Tibial artery (tissue), 4 donors: ENCODE measurements at places on chromosomes 1 and 21.

DNA sequence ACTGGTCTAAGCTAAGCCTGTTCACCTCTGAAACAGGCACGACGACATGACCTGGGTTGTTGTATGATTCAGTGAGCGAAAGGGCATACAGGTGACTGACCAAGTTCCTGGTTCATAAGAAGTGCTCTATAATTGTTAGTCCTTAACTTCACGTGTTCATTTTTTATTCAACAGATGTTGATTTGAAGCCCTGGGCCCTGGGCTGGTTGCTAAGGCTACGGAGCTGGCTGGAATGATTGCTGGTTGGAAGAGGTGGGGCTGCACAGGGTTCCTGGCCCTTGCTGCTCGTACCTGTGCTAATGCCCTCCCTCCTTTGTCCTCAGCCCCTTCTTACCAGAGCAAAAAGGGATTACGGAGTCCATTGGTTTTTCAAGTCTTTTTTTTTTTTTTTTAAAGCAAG, 111.3 kb upstream of the CSF3R start:
- H3K27me3 ChIP-seq, result no peaks in the 10 kb centered on the region
- no peaks in the 10 kb centered on the region for H3K36me3 ChIP-seq
- no peak for DNase-seq
- no peak overlapping the region for H3K27ac ChIP-seq

GRCh38 chr21:24428591-24429199, 1178.6 kb downstream of the MRPL39 start:
- DNase-seq, result no peak
- H3K27me3 ChIP-seq, result no peaks in the 10 kb centered on the region
- H3K27ac ChIP-seq, result no peak overlapping the region
- no peaks in the 10 kb centered on the region for H3K4me1 ChIP-seq

DNA sequence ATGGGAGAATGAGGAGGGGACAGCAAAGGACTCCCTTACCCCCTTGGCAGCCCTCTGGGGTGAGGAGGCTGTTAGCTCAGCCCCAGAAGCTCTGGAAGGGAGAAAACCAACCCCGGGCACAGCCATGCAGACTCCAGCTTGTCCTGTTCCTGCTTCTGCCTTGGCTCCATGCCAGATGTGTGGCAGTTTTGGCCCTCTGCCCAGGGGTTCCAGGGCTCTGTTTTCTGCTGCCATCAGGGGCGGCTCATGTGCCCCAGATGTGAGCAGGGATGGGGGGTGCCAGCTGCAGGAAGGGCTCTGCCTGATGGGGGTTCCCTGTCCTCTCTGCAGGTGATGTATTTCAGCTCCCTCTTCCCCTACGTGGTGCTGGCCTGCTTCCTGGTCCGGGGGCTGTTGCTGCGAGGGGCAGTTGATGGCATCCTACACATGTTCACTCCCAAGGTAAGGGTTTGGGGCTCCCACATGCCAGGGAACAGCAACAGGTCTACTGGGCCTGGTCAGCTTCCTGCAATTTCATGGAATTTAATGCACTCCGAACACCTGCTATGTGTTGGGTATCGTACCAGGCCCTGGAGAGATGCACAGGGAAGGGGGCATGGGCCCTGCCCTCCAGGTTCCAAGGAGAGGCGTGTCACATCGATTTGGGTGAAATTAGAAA, 26.1 kb downstream of the SLC6A17 start:
- no peak overlapping the region for H3K27ac ChIP-seq
- no peaks in the 10 kb centered on the region for H3K27me3 ChIP-seq
- no peaks in the 10 kb centered on the region for H3K4me1 ChIP-seq

- H3K27me3 ChIP-seq, result no peaks in the 10 kb centered on the region
- no peak overlapping the region for H3K4me3 ChIP-seq
- H3K27ac ChIP-seq, result peak overlapping the region; percentile 80
- no peaks in the 10 kb centered on the region for H3K36me3 ChIP-seq
- no peak for DNase-seq
These were observed 452 bp downstream of the LEFTY2 start for GRCh38 chr1:225940385-225941151.

DNA sequence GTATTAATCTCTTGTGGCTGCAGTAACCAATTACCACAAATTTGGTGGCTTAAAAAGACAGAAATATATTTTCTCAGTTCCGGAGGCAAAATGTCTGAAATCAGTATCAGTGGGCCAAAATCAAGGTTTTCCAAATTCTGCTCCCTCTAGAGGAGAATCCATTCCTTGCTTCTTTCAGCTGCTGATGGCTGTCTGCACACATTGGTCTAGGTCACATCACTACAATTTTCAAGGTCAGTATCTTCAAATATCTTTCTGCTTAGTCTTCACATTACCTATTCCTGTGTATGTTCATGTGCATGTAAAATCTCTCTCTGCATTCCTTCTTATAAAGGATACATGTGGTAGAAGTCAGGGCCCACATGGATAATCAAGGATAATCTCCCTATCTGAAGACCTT, 999.4 kb downstream of the KCNT2 start:
- H3K4me3 ChIP-seq, result no peak overlapping the region
- no peaks in the 10 kb centered on the region for H3K36me3 ChIP-seq
- DNase-seq, result no peak
- no peaks in the 10 kb centered on the region for H3K4me1 ChIP-seq

GRCh38 chr1:154768456-154769125, 101.5 kb downstream of the KCNN3 start:
- H3K4me3 ChIP-seq, result no peak overlapping the region
- no peaks in the 10 kb centered on the region for H3K36me3 ChIP-seq
- H3K27ac ChIP-seq, result no peak overlapping the region
- DNase-seq, result no peak

DNA sequence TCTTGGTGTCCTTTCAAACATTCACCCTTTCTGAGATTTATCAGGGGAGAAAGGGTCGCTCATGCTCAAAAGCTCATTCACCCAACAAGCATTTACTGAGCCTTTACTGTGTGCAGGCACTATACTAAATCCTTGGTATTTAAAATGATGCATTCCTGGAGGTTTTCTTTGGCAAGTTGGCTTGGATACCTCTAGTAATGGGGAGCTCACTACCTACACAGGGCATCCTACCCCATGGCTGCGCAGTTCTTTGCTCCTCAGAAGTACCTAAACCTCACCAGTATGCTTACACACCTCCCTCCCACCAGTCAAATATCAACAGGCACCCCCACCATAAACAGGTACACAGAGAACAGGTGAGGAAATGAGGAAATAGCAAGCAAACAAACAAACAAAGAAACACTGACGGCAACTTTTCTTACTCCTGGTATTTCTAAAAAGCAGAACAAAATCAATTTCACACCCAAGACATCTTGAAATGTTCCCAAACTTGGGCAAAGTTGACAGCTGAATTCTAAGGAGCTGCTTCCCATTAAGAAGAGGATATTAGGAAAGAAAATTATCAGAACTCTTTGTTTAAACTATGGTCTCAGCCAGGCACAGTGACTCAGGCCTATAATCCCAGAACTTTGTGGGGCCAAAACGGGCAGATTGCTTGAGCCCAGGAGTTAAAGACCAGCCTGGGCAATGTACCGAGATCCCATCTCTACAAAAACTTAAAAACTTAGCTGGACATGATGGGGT, 104.8 kb downstream of the PSMG1 start:
- H3K27me3 ChIP-seq, result no peaks in the 10 kb centered on the region
- peaks cover 27% of the 10 kb centered on the region for H3K4me1 ChIP-seq
- H3K36me3 ChIP-seq, result no peaks in the 10 kb centered on the region
- no peak for DNase-seq

GRCh38 chr1:68285046-68285445, 52.7 kb upstream of the WLS start:
- H3K36me3 ChIP-seq, result no peaks in the 10 kb centered on the region
- no peak overlapping the region for H3K27ac ChIP-seq
- H3K4me1 ChIP-seq, result no peaks in the 10 kb centered on the region

- H3K36me3 ChIP-seq, result no peaks in the 10 kb centered on the region
- H3K4me1 ChIP-seq, result no peaks in the 10 kb centered on the region
- H3K27ac ChIP-seq, result no peak overlapping the region
- H3K4me3 ChIP-seq, result no peak overlapping the region
- no peak for DNase-seq
- H3K27me3 ChIP-seq, result no peaks in the 10 kb centered on the region
These were observed 10.9 kb upstream of the ELAVL4 start for GRCh38 chr1:50097791-50098190.

DNA sequence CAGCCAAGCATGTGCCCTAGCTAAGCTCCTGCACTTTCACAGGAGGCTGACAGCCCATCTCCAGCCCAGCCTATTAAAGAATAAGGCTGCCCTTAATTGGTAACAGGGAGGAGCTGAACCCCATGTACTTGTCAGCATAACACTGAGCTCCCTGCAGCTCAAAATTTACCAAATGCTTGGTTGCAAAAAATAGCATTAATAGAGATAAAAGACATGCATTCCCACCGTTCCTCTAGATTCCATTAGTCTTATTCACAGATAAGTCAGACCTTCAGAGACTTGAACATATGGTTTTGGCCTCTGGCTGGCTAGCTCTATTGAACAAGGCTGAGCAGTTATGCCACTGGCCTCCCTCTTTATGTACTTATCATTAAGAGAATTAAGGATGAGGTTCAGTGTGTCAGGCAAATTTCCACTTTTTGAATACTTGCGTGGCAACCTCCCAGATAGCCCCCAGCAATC, 29.2 kb downstream of the OLFML3 start:
- H3K4me3 ChIP-seq, result no peak overlapping the region
- no peak overlapping the region for H3K27ac ChIP-seq
- H3K36me3 ChIP-seq, result no peaks in the 10 kb centered on the region
- no peaks in the 10 kb centered on the region for H3K4me1 ChIP-seq

GRCh38 chr1:221522529-221522940, 219.4 kb downstream of the DUSP10 start:
- no peak overlapping the region for H3K4me3 ChIP-seq
- H3K36me3 ChIP-seq, result no peaks in the 10 kb centered on the region
- H3K27me3 ChIP-seq, result no peaks in the 10 kb centered on the region
- H3K27ac ChIP-seq, result no peak overlapping the region
- DNase-seq, result no peak
- H3K4me1 ChIP-seq, result no peaks in the 10 kb centered on the region

DNA sequence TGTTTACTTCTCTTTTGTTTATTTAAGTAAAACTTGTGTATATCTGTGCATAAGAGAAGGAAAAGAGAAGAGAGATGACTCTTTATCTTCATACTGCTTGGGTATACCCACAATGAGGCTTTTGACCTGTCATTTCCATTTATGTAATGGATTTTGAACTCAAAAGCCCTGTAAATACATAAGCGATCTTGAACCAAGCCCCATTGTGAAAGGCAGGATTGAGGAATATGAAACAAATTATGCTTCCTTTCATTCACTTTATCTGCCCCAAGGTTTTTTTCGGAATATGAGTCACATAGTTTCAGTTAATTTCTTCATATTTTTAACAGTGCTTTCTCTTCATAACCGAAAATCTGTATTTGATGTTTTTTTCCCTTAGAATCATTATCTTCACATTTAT, 21.4 kb downstream of the CNST start:
- DNase-seq, result no peak
- H3K27me3 ChIP-seq, result no peaks in the 10 kb centered on the region
- no peaks in the 10 kb centered on the region for H3K36me3 ChIP-seq
- no peaks in the 10 kb centered on the region for H3K4me1 ChIP-seq
- H3K4me3 ChIP-seq, result no peak overlapping the region

GRCh38 chr1:68963353-68963752, 466.5 kb upstream of the DEPDC1 start:
- H3K4me3 ChIP-seq, result no peak overlapping the region
- DNase-seq, result no peak
- H3K27ac ChIP-seq, result no peak overlapping the region
- no peaks in the 10 kb centered on the region for H3K4me1 ChIP-seq
- H3K27me3 ChIP-seq, result no peaks in the 10 kb centered on the region
- no peaks in the 10 kb centered on the region for H3K36me3 ChIP-seq

GRCh38 chr1:29753771-29754572, 517.6 kb downstream of the PTPRU start:
- no peak overlapping the region for H3K4me3 ChIP-seq
- no peaks in the 10 kb centered on the region for H3K4me1 ChIP-seq
- no peak for DNase-seq
- no peaks in the 10 kb centered on the region for H3K36me3 ChIP-seq
- no peaks in the 10 kb centered on the region for H3K27me3 ChIP-seq
- H3K27ac ChIP-seq, result no peak overlapping the region

DNA sequence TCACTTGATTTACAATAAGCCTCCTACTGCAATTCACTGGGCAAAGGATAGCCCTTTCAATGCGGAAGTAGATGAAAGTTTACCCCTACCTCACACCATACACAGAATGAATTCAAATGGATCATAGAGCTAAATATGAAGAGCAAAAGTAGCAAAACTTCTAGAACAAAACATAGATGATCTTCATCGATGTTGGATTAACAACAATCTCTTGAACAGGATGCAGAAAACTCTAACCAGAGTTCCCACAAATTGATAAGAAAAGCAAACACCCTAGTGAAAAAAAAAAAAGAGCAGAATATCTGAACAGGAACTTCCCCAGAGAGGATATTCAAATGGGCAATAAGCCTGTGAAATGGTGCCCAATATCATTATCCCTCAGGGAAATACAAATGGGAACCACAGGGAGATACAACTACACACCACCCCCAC, 1.9 kb upstream of the UBASH3A start:
- no peak overlapping the region for H3K4me3 ChIP-seq
- no peak overlapping the region for H3K27ac ChIP-seq

GRCh38 chr1:41648844-41649243, 164.4 kb upstream of the EDN2 start:
- no peak overlapping the region for H3K27ac ChIP-seq
- no peaks in the 10 kb centered on the region for H3K36me3 ChIP-seq
- DNase-seq, result no peak
- H3K4me1 ChIP-seq, result peaks cover 9% of the 10 kb centered on the region

DNA sequence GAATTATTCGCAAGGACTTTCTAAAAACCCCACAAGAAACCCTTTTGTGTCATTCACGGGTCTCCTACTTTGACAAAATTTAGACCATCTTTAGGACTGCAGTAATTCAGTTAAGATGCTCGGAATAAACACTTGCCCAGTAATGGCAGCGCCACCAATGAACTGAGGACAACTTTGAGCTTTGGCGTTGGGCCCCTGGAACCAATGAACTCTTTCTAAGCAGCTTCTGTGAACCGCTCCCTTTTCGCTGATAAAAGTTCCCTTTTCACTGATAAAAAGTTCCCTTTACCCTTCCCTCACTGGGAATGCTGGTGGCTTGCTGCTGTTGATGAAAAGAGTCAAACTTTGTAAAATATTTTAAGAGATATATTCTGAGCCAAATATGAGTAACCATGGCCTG, 1.5 kb upstream of the MRPL55 start:
- peaks cover 20% of the 10 kb centered on the region for H3K4me1 ChIP-seq
- peak overlapping the region; percentile 92 for H3K27ac ChIP-seq
- no peaks in the 10 kb centered on the region for H3K27me3 ChIP-seq
- peaks cover 21% of the 10 kb centered on the region for H3K36me3 ChIP-seq

DNA sequence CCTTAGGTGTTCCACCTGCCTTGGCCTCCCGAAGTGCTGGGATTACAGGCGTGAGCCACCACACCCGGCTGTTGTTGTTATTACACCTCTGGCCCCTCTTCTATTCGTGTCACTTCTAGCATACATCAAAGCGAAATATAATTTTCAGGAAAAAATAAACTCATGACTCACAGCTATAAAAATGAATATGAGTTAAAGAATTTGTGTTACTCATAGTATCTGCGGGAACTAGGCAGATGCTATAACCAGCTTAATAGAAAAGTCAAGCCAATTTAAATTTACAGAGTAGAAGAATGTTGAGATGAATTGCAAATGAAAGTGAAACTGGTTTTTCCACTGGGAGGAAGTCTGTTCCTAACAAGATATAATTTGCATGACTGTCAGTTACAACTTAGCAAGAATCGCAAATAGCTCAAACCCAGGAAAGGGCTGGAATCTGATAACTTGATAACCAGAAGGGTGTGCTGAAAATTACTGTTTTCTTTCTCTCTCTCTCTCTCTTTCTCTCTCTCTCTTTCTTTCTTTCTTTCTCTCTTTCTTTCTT, 11.2 kb downstream of the OR2W3 start:
- H3K4me3 ChIP-seq, result no peak overlapping the region
- DNase-seq, result no peak
- no peaks in the 10 kb centered on the region for H3K36me3 ChIP-seq
- H3K4me1 ChIP-seq, result no peaks in the 10 kb centered on the region
- no peak overlapping the region for H3K27ac ChIP-seq
